ENCODE measurements at places on chromosomes 11 and 22.

GRCh38 chr22:28017859-28018258 is 98.8 kb upstream of the PITPNB start:
- DNase-seq: no peak
- no peak overlapping the region for H3K27ac ChIP-seq
- H3K36me3 ChIP-seq: no peaks in the 10 kb centered on the region
- peaks cover 6% of the 10 kb centered on the region for H3K4me1 ChIP-seq
- H3K4me3 ChIP-seq: no peak overlapping the region
- H3K27me3 ChIP-seq: peaks cover 3% of the 10 kb centered on the region

GRCh38 chr22:36744413-36744765 is 31.5 kb downstream of the IFT27 start:
- no peaks in the 10 kb centered on the region for H3K36me3 ChIP-seq
- no peak overlapping the region for H3K27ac ChIP-seq
- no peak overlapping the region for H3K4me3 ChIP-seq
- DNase-seq: no peak
- no peaks in the 10 kb centered on the region for H3K4me1 ChIP-seq

GRCh38 chr22:28894807-28895206 is 11.4 kb downstream of the ZNRF3 start:
- H3K36me3 ChIP-seq: no peaks in the 10 kb centered on the region
- no peak overlapping the region for H3K4me3 ChIP-seq
- no peak overlapping the region for H3K27ac ChIP-seq
- peaks cover 20% of the 10 kb centered on the region for H3K27me3 ChIP-seq
- no peak for DNase-seq

GRCh38 chr11:74949753-74950137 is 679 bp downstream of the SPCS2 start:
- peaks cover 2% of the 10 kb centered on the region for H3K27me3 ChIP-seq
- H3K4me3 ChIP-seq: peak overlapping the region; percentile 96
- peaks cover 3% of the 10 kb centered on the region for H3K36me3 ChIP-seq
- H3K4me1 ChIP-seq: peaks cover 61% of the 10 kb centered on the region

GRCh38 chr11:92050305-92050704 is 174.3 kb upstream of the FAT3 start:
- no peak overlapping the region for H3K4me3 ChIP-seq
- no peaks in the 10 kb centered on the region for H3K36me3 ChIP-seq
- H3K4me1 ChIP-seq: no peaks in the 10 kb centered on the region
- H3K27ac ChIP-seq: no peak overlapping the region
- no peak for DNase-seq

Data from naive thymus-derived CD8-positive, alpha-beta T cell (primary cell).